ENCODE measurements at places on chromosomes 13 and 19.
A peak's percentile ranks its signal among the peaks of the same experiment; 100 is the strongest.

- no peak for DNase-seq
Measured at GRCh38 chr13:23988546-23989122, 91.3 kb upstream of the C1QTNF9B start.

- DNase-seq = no peak
Measured at GRCh38 chr13:30398601-30399072, 23.7 kb upstream of the UBE2L5 start.

- no peak for DNase-seq
Measured at GRCh38 chr19:10134040-10134439, 14.3 kb upstream of the EIF3G start.

DNA sequence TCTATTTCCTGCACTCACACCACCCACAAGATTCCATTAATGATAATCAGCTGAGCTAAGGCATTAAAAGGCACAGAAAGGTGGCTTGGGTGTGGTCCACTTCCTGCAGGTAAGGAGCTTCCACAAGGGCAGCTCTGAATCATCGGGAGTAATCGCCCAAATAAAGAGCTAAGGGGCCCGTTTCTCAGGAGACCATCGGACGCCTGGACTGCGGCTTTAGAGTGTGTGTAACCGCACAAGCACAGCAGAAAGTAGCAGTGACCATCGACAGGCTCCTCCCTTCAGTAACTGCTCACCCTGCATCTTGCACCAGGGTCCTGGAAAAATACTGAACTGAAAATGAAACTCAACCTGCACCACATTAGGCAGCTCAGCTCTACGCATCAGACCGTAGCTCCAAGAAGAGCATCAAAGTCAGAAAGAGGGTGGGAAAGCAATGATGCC lies 6.0 kb downstream of the STK24 start:
- peak; percentile 25 for DNase-seq

GRCh38 chr19:18709546-18709945 lies 26.1 kb downstream of the CRTC1 start:
- no peak for DNase-seq

DNA sequence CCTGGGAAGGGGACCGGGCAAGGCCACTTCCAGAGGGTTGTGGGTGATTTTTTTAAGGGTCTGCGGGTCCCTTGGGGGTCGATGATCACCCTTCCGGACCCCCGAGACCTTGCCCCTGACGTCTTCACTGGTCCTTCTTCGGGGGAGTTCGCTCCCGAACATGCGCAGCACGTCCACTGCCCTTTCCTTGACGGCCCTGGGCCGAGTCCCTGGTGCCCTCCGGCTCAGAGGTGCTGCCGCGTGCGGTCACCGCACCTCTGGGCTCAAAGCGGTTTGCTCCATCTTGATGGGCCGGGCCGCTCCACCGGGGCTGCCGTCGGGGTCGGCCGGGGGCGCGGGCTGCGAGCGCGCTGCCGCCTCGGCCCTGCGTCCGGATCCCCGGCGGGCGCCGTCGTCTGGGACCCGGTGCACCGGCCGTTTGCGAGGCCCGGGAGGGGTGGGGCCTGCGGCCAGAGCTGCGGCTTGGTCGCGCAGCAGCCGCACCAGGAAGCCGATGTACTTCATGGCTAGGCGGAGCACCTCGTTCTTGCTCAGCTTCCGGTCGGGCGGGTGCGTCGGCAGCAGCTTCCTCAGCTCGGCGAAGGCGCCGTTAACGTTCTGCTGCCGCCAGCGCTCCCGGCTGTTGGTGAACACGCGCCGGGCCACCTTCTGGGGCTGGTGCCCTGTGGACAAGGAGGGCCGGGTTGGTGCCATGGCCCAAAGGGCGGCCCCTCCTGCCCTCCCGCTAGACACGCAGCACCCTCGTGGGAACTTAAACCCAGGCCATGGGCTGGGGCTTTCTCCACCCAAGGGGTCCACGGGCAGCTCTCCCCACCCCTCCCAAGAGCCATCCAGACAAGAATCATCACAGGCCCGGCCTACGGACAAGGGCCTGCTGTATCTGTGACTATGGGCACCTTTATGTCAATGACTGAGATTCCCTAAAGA lies 3.3 kb downstream of the LYL1 start:
- DNase-seq = peak; percentile 80

GRCh38 chr13:97226013-97226412 lies 3.9 kb downstream of the MBNL2 start:
- no peak for DNase-seq

GRCh38 chr13:109665781-109666249 lies 120.6 kb downstream of the IRS2 start:
- no peak for DNase-seq

- DNase-seq = no peak
Measured at GRCh38 chr13:21402586-21403307, 56.4 kb downstream of the ZDHHC20 start.

DNA sequence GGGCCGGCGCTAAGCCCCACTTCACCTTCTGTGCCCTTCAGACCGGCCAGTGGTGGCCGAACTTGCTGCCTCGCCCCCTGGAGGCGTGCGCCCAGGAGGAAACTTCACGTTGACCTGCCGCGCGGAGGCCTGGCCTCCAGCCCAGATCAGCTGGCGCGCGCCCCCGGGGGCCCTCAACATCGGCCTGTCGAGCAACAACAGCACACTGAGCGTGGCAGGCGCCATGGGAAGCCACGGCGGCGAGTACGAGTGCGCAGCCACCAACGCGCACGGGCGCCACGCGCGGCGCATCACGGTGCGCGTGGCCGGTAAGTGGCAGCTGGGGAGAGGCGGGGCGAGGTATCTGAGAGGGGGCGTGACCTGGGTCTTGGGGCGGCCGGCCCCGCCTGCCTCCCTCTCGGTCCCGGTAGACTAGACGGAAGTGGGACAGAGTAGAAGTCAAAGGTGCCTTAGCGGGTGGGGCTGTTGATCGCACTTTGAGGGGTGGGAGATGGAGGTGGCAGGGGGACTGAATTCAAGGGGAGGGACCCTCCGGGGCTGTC lies 5.6 kb downstream of the ICAM5 start:
- DNase-seq = peak; percentile 84

GRCh38 chr19:7691497-7691896 lies 10.4 kb downstream of the FCER2 start:
- peak; percentile 66 for DNase-seq

DNA sequence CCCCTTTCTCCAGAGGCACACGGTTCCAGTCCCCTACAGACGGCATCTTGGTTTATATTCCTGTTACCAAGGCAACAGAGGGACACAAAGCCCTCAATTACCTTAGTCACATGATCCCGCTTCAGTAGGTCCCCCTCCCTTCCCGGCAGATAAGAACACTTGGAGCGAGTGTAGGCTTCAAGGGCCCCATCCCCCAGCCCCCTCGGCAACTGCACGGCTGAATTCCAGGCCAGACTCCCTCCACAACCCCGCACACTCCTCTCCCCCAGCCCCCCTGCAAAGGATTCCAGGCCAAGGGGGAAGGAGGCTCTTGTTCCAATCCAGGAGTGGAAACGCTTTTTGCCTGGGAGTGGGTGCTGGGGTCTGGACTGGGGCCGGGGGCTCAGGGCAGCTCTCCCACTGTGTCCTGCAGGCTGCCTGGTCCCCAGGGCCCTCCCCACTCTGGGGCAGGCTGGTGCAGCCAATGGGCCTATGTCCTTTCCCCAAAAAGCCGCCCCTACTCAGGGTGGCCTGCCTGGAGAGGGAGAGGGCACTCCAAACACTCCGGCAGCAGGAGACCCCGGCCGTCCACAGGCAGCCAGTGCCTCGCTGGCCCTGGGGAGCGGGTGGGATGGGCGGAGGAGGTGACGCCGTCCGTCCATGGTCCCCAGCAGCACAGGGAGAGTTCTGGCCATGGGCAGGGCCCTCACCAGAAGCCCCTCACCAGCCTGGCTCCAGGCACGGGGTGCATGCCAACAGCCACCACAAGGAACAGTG lies 62.6 kb downstream of the MLLT1 start:
- no peak for DNase-seq

GRCh38 chr19:47511128-47511517 lies 3.7 kb downstream of the NAPA start:
- DNase-seq = no peak

DNA sequence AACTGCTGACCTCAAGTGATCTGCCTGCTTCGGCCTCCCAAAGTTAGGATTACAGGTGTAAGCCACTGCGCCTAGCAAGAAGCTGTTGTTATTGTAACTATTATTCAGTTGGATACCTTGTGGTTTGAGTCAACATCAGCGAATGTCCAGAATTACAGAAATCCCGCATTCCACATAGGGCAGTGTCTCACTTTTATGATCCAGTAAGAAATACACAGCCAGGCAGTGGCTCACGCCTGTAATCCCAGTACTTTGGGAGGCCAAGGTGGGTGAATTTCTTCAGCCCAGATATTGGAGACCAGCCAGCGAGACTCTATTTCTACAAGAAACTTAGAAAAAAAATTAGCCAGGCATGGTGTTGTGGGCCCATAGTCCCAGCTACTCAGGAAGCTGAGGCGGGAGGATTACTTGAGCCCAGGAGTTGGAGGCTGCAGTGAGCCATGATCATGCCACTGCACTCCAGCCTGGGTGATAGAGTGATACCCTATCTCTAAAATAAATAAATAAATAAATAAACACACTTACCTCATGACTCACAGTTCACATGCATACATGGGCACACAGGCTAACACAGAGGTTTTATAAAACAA lies 43.8 kb downstream of the SPTBN4 start:
- DNase-seq = no peak

GRCh38 chr13:24214528-24214927 lies 54.0 kb downstream of the SPATA13 start:
- DNase-seq = no peak

- no peak for DNase-seq
Measured at GRCh38 chr19:3981373-3981735, 3.9 kb downstream of the EEF2 start.

- DNase-seq = no peak
Measured at GRCh38 chr19:48737360-48737998, 2.9 kb downstream of the RASIP1 start.

GRCh38 chr13:64274481-64275217 lies 2859.0 kb upstream of the PCDH20 start:
- no peak for DNase-seq

DNA sequence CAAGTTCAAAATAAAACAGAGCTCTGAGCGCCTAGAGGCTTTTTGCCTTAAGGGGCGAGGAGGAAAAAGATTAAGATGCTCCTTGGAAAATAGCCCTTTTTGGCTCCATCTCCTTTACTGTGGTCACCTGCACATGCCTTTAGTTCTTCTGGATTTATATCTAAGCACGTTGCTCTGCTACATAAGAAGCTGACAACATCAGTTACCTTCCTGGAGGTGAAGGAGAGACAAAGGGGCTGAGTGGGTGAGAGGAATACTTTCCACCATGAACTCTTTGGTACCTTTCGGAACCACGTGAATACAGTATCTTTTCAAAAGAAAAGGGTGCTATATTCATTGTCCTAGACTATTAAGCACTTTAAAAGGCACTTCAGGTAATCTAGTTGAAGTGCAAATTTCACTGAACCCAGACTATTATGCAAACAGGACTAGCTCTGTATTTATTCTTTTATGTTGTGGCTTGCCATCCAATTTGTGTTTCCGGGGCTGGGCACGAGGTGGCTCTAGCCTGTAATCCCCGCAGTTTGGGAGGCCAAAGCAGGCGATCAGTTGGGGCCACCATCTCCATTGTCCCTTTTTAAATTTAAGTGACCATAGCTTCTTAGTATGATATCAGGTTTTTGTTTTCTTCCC lies 201.5 kb downstream of the TM9SF2 start:
- no peak for DNase-seq

GRCh38 chr13:100434010-100434763 lies 154.4 kb downstream of the GGACT start:
- no peak for DNase-seq

GRCh38 chr19:58408152-58409009 lies at the start of gene ZNF584:
TSS of gene ZNF584 (plus strand) at chr19:58408649. CDS start at chr19:58409148, 499 bp downstream.
- DNase-seq = peak; percentile 90

DNA sequence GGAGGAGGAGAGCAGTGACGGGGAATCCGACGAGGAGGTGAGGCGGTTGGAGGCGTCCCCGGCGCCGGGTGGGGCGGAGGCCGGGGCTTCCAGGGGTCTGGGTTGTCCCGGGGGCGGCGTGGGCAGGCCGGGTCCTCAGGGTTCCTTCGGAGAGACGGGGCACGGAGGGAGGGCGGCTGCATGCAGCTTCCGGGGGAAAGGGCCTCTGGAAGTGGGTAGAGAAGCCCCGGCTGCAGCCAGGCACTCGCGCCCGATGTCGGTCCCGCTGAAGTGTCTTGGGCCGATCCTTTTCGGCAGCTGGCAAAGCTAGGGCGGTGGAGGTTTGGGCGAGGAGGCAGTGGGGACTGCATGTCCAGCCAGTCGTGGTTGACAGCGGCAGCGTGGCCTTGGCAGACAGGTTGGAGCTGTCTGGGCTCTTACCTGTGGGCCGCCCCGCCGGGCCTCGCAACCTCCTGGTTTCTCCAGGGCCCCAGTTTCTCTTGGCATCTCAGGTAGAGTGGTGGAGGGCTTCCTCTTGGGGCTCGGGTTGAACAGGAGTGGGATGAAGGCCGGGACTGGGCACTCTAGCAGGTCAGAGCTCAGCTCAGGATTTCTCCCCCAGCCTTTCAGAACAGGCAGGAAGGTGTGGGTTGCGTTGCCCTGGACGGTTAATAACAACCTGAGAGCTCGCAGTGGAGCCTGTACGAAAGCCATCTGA lies 690 bp downstream of the KMT2B start:
- peak; percentile 40 for DNase-seq

DNA sequence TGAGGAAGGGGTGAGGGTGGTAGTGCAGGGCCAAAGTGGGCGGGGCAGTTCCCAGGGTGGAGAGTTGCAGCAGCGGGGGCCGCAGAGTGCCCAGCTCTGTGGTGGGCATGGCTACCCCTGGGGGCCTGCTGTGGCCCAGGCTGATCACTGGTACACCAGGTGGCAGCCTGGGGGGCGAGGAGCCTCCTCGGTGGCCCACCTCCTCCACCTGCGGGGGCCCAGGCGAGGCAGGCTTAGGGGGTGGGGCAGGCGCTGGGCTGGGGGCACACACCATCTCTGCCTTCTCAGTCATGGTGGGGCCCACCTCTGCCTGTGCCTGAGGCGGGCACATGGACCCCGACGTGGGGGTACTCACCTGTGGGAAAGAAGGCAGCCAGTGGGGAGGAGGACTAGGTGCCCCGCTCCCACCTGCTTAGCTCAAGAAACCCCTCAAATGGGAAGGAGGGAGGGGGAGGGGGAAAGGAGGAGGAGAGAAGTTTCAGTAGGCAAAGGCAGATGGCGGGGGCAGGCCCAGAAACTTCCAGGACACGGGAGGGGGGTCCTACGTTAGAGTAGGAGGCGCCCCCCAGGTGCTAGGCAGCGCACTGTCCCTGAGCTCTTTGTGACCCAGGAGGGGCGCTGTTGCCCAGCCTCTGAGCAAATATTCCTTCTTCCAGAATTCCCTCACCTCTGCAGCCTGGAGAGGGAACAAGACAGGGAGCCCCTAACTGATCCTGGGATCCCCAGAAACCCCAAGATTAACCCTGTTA lies 1.6 kb downstream of the LYL1 start:
- DNase-seq = no peak

GRCh38 chr13:21232196-21232595 lies 55.7 kb downstream of the MRPL57 start:
- DNase-seq = no peak

DNA sequence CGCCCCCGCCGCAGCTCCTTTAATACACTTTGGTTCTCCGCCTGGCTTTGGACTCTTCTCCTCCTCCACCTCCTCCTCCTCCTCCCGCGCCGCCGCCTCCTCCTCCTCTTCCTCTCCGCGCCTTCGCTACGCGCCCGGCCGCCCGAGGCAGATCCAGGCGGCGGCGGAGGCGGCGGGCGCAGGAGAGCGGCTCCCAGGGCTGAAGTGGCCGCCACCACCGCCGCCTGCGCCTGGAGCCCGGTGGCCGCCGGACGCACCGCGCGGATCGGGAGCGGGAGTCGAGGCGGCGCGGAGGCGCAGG lies at the start of gene ZIC2:
ZIC2 (plus strand) TSS at position 50 of the 301 bp plus-strand sequence. CDS start 281 bp downstream, outside the sequence.
- no peak for DNase-seq

All from CD8-positive, alpha-beta memory T cell (primary cell).